ENCODE measurements at places on chromosomes 5 and 9. TPM values are rescaled to one million over a fixed set of nuclear protein-coding genes. Genes with fewer than 3 reads are reported as not detected.

Gene PRDM9
- total RNA-seq, result not detected

Gene NR2F1-AS1
- 30.3 TPM for total RNA-seq

Gene SAXO1
- total RNA-seq, result not detected

Gene PKD2L2
- total RNA-seq, result not detected

Gene CDKN2A
- total RNA-seq, result 32.5 TPM

Gene LMNB1
- total RNA-seq, result 31.6 TPM

Gene FOXD4L5
- total RNA-seq, result under 0.01 TPM

Gene SLC6A7
- total RNA-seq, result under 0.01 TPM

Gene FBXL7
- total RNA-seq, result 10.6 TPM

Gene CDH10
- 0.97 TPM for total RNA-seq

Gene MEF2C
- total RNA-seq, result 16.0 TPM

Gene SOWAHA
- total RNA-seq, result under 0.01 TPM

Gene ALDH1A1
- total RNA-seq, result 450 TPM

Gene SLC34A1
- not detected for total RNA-seq

Gene KIF12
- total RNA-seq, result not detected

Gene PCDHA4
- 0.32 TPM for total RNA-seq

Gene OCLN
- total RNA-seq, result 0.43 TPM

Gene PCSK1
- total RNA-seq, result under 0.01 TPM

Measured in fibroblast of villous mesenchyme (primary cell).